ENCODE measurements at places on chromosomes 11 and 22.

DNA sequence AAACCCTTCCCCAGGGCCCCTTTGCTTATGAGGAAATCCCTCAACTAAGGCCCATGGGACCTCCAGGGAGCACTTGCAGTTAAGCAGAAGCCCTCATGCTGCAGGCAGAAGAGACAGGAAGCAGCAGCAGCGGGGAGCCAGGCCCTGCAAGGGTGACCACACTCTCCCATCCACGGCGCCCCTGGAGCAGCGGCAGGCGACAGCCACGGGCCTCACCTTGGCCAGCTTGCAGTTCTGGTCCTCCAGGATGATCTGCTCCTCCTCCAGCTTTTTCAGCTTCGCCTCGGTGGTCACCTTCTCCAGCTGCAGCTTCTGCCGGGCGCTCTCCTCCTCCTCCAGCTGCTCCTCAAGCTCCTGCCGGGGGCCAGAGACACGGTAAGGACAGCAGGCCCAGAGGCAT is 47.0 kb downstream of the APOL1 start:
- DNase-seq = no peak

DNA sequence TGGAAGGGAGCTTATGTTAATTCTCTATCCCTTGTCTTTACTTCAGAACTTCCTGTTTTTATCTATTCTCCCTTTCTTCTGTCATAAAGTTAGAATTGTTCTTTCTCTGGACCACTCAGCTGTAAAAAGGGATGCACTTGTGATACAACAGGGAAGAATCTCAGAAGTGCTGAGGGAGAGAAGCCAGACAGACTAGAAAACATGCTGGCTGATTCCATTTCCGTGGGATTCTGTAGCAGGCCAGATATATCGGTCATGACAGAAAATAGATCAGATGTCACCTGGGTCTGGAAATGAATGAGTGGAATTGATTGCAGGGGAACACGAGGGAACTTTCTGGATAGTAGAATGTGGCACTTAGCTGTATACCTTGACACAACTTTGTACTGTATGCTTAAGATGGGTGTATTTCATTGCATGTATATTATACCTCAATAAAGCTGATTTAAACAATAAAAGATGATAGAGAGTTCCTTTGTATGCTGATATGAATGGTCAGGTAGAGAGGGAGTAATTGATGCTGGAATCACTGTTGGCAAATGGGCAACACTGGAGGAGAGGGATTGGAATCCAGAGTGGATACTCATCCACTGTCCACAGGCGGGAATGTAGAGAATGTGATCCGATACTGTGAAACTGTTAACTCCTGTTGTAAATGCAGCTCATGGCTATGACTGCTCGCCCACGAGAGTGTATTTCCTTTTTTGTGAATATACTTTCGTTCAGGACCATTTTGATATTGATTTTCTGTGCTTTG is 59.6 kb downstream of the ATXN10 start:
- no peak for DNase-seq

GRCh38 chr11:61076506-61077304 is 25.6 kb upstream of the CD5 start:
- DNase-seq = no peak

DNA sequence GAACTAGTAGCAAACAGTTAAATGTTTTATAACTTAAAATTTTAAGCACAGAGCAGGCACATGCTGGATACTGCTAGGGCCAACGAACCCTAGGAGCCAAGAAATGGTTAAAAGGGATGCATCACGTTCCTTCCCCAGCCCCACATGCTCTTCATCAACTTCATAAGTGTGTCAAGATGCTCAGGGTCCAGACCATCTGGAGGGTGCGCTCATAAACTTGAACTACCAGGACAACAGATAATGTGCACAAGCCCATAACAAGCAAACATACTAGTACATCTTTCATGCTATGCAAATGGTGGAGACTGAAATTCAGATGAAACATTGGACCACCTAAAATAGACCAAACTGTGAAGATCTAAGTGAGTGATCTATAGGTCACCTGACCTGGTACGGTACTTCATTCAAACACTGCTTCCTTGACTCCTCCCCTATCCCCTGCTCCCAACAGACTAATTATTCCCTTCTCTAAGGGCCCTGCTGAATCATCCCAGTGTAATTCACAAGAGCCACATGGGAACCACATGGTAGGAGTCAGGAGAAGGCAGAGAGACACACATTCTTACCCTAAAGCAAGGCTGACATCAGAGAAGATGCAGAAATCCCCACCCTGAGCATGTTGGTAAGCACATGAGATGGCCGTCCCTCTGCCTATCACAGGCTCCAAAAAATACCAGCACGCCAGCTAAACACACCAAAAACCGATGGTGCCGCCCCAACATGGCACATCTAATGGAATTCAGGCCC is 83.9 kb downstream of the ETS1 start:
- no peak for DNase-seq

DNA sequence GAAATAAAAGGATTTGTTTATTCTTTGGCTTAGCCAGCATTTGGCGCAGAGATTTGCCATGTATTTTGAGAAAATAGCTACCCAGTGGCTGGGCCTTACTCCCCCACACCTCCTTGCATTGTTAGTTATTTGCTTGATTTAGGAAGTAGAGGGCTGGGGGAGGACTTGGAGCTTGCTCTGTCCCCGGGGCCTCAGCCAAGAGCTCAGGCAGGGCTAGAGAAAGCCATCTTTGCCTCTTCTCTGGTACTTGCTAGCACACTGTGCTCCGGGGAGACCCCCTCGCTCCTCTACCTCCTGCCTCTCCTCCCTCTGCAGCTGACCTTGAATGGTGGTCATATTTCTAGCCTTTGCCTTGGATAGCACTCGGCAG is 93.0 kb downstream of the SCN3B start:
- DNase-seq = no peak
